ENCODE measurements at places on chromosomes 16 and 17. TPM values are rescaled to one million over a fixed set of nuclear protein-coding genes. Genes with fewer than 3 reads are reported as not detected.
A peak's percentile ranks its signal among the peaks of the same experiment; 100 is the strongest.

DNA sequence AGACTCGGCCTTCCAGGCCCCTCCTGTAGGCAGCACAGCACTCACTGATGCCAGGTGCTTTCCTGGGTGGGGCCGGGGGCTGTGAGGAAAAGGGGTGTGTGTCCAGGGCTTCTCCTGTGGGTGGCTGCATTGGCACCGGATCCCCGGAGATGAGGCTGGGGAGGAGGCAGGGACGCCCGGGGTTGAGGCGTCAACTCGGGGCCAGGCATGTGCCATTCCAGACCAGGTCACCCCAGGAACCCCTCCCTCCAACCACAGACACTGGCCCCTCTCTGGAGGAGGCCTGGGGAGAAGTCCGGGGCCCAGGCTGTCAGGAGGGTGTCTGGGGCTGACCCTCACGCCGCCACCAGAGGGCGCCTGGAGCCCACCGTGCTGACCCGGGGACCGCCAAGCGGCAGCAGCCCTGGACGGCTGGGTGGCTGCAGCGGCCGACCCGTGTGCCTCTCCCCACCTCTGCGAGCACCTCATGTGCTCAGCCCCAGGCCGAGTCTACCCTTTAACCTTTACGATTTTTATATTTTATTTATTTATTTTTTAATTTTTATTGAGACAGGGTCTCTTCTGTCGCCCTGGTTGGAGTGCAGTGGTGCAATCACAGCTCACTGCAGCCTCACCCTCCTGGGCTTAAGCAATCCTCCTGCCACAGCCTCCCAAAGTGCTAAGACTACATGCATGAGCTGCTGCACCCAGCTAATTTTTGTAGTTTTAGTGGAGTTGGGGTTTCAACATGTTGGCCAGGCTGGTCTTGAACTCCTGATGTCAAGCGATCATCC lies 3.2 kb upstream of the METRN start:
- peak; percentile 94 for DNase-seq

DNA sequence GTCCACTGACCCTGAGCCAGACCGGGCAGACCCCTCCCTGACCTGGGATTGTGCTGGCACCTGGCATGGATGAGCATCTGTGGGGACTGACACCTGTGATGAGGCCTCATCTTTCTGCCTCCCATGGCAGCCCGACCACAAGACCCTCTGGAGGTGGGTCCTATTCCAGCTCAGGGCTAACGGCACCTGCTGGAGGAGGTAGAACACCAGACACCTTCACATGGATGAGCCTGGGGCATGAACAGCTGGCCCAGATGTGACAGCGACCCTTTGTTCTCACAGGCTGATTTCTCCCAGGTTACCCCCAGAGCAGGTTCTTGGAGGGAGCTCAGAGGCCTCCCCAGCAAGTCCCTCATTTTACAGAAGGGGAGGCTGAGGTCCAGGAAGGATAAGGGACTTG lies 46.4 kb upstream of the PIK3R6 start:
- no peak for DNase-seq

DNA sequence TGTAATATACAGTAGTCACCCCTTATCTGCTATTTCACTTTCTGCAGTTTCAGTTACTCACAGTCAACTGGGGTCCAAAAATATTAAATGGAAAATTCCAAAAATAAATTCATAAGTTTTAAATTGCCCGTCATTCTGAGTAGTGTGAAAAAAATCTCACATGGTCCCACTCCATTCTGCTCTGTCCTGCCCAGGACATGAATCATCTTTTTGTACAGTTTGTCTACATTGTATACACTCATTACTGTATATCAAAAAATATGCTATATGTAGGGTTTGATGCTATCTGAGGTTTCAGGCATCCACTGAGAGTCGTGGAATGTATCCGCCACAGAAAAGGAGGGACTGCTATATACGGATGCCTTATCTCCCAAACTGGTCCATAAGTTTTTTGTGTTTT lies 16.0 kb upstream of the APPBP2 start:
- DNase-seq: no peak

DNA sequence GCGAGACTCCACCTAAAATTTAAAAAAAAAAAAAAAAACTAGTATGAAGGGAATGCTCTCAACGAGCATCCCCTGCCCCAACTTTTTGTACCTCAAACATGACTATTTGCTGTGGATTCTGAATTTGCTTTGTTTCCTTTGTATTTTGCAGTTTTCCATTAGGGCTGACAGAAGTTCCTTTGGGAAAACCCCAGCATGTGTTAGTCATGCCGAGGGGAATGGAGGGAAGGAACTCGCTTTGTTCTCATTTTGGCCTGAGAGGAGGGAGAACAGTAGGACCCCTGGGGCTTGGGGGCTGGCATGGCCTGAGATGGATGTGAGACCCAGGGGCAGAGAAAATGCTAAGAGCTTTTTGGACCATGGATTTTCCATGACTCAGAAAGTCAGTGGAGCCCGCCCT lies 20.5 kb downstream of the KRT9 start:
- DNase-seq: no peak

DNA sequence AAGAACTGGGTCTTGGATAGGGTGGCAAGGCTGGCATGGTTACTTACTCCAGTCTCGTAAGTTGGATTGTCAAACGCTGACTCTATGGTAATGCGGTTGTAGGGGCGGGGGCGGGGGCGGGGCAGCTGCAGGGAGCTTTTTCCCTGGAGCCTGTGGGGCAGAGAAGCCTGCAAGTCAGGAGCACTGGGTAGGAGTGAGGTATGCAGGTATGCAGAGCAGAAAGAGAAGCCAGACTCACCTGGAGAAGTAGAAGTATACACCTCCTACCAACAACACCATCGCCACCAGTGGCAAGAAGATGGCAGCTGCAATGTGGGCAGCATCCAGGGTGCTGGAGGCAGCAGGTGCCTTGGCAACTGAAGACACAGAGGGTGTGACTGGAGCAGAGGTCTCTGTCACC lies 4.8 kb upstream of the PHF12 start:
- no peak for DNase-seq

GRCh38 chr16:89845417-89845816 lies 17.1 kb downstream of the SPIRE2 start:
- no peak for DNase-seq

- no peak for DNase-seq
Observed at GRCh38 chr16:22945361-22945760, 131.4 kb downstream of the HS3ST2 start.

GRCh38 chr17:9001559-9001958 lies 19.8 kb upstream of the NTN1 start:
- no peak for DNase-seq

GRCh38 chr16:57621521-57622271 lies 6.7 kb upstream of the ADGRG1 start:
- no peak for DNase-seq

DNA sequence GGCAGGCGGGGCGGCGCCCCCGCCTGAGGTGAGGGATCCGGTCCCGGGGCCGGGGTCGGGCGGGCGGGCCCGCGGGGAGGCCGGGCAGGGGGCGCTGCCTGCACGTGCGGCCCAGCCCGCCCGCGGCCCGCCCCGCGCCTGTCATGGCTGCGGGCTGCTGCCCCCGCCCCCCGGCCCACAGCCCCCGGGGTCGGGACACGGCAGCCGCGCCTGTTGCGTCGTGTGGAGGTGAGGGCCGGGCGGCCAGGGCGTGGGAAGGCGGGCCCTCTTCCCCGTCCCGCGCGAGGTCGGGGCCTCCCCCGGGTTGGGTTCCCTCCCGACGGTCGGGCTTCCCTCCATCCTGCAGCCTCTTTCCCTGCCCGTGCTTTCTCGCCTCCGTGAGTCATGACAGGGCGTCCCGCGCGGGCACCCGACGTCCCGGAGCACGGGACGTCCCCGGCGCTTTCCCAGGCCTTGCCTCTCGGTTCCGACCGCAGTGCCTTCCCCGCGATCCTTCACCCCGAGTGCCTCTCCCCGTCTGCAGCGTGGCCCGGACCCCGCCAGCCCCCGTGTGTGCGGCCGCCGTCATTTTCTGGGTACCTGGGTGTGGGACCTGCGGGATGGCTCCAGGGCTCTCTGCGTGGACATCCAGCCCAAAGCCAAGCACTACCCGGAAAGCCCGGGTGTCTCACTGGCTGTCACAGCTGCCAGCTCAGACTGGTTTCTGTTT lies 76.7 kb downstream of the CHD9 start:
- peak; percentile 69 for DNase-seq

GRCh38 chr16:81511371-81511770 lies 66.8 kb downstream of the CMIP start:
- no peak for DNase-seq

DNA sequence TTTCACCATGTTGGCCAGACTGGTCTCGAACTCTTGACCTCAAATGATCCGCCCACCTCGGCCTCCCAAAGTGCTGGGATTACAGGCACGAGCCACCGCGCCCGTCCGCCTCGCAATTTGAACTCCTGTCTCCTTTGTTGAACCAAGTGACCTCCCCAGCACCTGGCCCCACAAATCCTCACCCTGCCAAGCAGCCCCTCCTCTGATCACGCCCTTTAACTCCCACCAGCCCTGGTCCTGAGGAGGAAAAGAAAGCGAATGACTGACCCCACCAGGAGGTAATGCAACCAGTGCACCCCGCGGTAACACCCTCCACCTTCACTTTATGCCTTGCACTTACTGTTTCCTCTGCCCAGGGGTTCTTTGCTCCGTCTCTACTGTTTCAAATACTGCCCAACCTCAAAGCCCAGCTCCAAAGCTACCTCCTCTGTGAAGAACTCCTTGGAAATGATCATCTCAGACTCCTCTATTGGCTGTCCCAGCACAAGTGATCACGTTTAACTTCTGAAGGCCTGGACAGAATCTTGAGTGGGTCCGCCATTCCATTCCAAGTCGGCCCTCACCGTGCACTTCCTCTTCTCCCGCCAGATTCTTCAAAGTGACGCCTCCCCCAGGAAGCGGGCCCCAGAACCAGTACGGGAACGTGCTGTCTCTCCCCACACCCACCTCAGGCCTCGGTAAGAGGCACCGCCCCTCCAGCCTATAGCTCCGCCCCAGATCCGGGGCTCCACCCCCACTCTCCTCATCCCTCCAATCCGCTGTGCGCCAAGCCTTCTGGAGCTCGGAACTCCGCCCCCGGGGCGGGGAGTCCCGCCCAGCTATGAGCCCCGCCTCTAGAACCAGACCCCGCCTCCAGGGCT lies 4.4 kb downstream of the CD19 start:
- DNase-seq: peak; percentile 93

GRCh38 chr16:55273959-55274358 lies 50.0 kb upstream of the IRX6 start:
- DNase-seq: no peak

DNA sequence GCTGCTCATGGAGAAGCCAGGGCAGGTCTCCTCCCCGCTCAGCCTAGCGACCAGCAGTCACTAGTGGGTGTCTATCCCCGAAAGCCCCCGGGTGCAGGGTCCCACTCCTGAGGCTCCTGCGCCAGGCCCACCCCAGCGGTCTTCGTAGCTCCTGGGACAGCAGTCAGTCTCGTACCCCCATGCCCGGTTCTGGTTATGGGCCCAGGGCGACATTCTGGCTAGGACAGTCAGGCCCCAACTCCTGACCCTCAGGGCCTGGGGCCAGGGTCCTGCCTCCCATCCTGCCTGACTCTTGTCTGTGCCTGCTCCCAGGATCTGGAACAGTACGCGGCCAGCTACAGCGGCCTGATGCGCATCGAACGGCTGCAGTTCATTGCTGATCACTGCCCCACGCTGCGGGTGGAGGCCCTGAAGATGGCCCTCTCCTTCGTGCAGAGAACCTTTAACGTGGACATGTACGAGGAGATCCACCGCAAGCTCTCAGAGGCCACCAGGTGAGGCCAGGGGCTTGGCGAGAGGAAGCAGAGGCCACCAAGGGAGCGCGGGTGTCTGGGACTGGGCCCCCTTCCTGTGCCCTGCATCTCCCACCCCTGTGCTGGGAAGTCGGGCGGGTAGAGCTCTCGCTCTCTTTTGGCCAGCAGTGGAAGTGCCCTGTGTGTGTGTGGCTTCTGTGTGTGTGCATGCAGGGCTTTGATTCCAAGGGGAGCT lies 2.0 kb downstream of the GPS1 start:
- peak; percentile 52 for DNase-seq

DNA sequence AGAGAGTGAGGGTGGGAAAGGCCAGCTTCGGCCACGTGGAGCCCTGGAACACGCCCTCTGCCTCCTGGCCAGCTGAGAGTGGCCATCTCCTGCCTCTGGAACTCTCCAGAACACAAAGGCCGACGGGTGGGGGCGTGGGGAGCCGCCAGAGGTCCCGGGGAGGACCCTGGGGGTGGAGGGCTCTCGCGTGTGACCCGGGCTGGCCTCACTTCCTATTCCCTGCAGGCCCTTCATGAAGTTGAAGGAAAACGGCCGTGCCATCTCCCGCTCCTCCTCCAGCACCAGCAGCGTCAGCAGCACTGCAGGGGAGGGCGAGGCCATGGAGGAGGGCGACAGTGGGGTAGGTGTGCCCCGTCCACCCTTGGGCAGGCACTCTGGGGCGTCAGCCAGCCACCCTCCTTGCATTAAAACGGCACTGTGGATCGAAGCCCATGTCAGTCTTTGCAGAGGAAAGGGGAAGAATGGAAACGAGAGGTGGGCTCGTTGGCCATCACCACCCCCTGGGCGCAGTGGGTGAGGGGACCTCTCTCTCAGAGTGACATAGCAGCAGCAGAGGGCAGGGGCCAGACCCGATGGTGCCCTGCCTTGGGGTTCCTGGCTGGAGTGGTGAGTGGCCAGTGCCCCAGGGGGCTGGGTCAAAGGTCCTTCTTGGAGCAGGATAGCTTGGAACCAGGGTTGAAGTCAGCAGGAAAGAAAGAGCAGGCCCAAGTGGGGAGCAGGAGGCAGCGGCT lies 37.1 kb downstream of the OR1D5 start:
- DNase-seq: peak; percentile 52

DNA sequence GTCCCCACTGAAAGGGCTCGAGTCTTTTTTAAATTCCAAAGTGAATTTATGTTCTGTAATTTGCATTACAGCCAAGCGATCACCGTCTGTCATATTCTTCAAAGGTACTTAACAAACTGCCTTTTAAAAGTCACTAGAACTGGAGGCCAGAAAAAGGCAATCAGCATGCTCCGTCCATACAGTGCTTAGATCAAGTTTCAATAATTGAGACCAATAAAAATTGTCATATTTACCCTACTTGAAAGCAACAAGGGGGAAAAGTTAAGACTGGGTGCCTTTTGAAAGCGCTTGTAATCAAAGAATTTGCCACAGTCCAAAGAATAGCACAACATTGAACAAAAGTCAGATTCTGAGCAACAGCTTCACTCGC lies 9.0 kb upstream of the ZFHX3 start:
- no peak for DNase-seq

- peak; percentile 50 for DNase-seq
Observed at GRCh38 chr17:79691931-79692330, 38.8 kb upstream of the ENPP7 start.

DNA sequence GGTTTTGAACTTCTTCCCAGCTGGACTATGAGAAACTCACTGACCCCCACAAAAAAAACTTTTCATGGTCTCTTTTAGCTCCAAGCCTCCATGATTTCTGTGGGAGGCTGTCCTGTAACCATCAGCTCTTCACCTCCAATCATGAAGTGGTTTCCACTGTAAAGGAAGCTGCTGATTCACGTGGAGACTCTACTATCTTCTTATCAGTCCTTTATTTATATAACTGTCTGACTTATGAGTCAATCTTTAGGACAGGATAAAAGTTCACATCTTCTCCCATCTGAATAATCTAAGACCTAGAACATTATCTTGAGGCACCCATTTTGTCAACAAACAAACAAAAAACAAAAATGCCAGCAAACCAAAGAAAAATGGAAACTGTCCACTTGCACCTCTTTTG lies 409.9 kb downstream of the SLC39A11 start:
- DNase-seq: no peak

The HBA1 gene
- 38.3 TPM for total RNA-seq

The TMEM238L gene
- total RNA-seq: not detected

The RAD51D gene
- total RNA-seq: 5.9 TPM

The KLHL36 gene
- total RNA-seq: 37.4 TPM

The SLC47A1 gene
- total RNA-seq: 1.6 TPM

The OR1D2 gene
- total RNA-seq: not detected

Measured in right cardiac atrium (tissue), 5 donors.